Renal cortex interstitium (tissue), 15 donors: ENCODE measurements at places on chromosomes 1 and 21. TPM values are rescaled to one million over a fixed set of nuclear protein-coding genes. Genes with fewer than 3 reads are reported as not detected.

GRCh38 chr1:28111157-28111556, 22.7 kb upstream of the EYA3 start:
- no peak for DNase-seq

DNA sequence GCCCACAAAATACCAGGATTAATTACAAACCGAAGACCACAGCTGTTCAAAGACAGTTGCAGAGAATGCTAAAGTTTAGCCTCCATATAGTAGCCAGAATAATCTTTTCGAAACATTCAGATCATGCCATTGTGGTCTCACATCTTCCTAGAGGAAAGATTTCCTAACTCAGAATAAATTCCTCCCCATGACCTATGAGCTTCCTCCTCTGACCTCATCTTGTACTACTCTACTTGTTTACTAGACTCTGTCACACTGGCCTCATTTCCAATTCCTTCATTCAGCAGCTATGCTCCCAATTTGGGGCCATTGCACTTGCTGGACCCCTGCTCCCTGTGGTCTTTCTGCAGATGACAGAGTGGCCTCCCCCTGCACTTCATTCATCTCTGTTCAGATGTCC, 71.8 kb upstream of the LRRC53 start:
- DNase-seq: no peak

GRCh38 chr1:64867266-64867665, 99.1 kb downstream of the JAK1 start:
- DNase-seq: no peak

GRCh38 chr21:35683664-35684304, 376.5 kb downstream of the SETD4 start:
- no peak for DNase-seq

CRNN gene
- not detected for polyA plus RNA-seq

- DNase-seq: no peak
Observed at GRCh38 chr1:5617179-5617520, 375.1 kb downstream of the NPHP4 start.

PCP4L1 gene
- polyA plus RNA-seq: 1.7 TPM

DNA sequence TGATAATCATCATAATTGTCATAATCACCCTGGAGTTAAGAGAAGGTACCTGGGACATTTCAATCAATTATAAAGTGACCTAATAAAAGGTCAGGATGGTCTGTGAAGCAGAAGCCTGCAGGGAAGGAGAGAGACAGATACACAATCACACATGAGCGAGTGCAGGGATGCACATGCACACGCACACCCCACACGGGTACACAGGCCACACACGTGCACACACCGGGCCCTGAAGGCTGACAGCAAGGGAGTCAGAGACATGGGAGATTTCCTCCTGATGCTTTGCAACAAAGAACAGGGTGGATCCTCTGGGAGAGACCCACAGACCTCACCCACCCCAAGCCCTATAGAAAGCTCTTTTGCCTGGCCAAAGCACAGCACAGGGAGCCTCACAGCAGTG, 82.3 kb upstream of the ZC3H12A start:
- no peak for DNase-seq

DNA sequence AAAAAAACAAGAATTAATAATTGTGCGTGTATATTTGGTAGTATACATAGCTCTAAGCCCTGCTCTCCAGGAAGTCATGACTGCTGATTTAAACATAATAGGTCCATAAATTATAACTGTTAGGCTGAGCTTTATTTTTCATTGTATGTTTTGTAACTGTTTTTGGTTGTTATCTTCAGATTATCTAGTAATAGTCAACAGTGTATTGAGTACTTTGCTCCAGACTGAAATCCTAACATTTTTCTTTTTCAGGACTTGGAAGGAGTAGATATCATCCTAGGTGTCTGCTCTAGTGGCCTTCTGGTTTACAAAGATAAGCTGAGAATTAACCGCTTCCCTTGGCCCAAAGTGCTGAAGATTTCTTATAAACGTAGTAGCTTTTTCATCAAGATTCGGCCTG, 90.9 kb downstream of the TMEM200B start:
- no peak for DNase-seq

CAMK1G gene
- polyA plus RNA-seq: 5.1 TPM
